ENCODE measurements at places on chromosomes 7 and 10.

GRCh38 chr10:6694447-6695140, 114.5 kb upstream of the PRKCQ start:
- no peak for DNase-seq

GRCh38 chr10:79022565-79023230, 46.1 kb upstream of the ZMIZ1 start:
- DNase-seq, result no peak

DNA sequence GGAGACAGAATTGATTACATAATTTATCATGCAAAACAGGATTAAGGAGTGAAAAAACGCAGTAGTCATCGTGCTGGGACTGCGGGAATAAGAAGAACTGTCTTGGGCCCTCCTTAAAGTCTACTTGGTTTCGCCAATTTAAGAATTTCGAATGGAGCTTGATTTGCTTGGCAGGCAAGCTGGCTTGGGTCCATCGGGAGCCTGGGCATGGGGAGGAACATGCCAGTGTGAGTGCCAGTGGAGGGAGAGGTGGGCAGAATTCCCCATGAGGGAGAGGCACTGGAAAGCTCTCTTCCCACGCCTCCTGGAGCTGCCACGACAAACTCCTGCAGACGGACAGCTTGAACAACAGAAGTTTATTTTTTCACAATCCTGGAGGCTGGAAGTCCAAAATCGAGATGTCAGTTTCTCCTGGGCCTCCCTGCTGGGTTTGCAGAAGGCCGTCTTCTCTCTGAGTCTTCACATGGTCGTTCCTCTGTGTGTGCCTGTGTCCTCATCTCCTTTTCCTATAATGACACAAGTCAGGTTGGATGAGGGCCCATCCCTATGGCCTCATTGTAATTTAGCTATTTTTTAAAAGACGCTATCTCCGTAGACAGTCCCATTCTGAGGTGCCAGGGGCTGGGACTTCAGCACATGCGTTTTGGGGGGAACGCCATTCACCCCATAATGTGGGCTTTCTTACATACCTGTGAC, 528.7 kb upstream of the DPP6 start:
- no peak for DNase-seq

- DNase-seq, result no peak
These were observed 411.8 kb downstream of the ETV1 start for GRCh38 chr7:13577566-13578145.

DNA sequence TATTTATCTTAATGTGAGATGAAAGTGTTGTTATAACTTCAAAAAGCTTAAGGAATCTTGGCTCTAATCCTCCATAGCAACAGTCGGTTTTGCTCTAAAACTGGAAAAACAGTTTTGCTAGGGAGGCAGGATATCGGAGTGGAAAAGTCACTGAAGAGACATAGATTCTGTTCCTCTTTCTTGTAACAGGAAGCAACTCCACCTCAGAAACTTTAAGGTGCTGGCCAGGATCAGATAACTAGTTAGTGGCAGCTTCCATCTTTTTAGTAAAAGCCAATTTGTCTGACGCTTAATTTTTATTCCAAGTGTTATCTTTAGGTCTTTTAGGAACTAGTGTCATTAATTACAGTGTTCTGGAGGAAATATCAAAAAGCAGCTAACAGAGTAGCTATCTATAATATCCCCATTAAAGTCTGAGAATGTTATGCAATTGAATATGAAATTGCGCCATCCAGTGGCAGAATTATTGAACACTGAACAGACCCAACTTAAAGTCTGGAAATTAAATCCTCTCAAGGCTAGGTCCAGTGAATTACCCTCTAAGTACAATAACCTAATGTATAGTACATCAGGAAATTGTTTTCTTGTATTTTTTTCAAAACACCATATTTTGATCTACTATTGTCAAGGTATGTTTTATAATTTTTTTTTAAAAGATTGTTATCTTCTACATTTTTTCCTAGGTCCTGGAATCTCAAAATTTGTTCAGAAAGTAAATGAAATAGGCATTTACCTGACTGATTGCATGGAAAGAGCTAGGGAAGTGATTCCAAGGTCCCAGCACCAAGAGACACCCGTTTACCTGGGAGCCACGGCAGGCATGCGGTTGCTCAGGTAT, 65.9 kb upstream of the CC2D2B start:
- DNase-seq, result peak; percentile 30

DNA sequence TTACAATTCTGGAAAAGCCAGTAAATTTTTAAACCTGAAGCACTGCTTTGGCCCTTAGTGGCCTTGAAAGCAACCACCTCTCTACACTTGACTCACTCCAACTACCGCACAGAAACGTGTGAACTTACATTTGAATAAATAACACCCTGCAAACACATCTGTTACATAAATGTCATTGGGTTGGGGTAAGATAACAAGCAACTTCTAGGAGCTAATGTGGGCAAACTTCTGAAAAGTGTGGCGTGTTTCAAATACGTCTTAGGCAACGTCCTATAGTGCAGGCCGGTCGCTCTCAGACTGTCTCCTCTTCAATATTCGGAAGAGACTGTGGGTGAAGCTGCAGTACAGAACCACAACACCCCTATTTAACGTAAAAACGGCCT, 474 bp downstream of the ORC5 start:
- no peak for DNase-seq

DNA sequence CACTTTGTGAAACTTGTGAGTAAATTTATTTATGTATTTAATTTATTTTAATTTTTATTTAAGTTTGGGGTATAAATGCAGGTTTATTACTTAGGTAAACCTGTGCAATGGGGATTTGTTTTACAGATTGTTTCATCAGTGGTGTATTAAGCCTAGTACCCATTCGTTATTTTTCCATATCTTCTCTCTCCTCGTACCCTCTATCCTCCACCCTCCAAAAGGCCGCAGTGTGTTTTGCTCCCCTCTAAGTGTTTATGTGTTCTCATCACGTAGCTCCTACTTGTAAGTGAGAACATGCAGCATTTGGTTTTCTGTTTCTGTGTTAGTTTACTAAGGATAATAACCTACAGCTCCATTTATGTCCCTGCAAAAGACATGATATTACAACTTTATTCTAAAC, 145.4 kb upstream of the SMIM30 start:
- DNase-seq, result no peak

DNA sequence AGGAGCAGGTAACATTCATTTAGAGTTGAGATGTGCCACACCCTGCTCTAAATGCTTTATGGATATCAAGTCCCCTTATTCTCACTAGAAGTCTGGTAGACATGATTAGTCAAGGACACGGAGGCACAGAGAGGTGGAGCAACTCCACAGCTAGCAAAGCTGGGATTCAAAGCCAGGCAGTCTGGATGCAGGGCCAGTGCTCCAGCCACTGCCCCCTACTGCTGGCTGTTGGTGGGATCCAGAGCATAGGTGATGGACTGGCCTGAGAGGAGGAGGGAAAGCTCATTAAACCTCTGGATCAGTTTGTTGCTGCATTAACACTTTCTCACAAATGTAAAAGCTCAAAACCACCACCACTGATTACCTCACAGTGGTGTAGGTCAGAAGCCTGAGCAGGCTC, 22.6 kb upstream of the KBTBD2 start:
- no peak for DNase-seq

GRCh38 chr10:42936580-42936979, 140.3 kb upstream of the RET start:
- DNase-seq, result no peak

GRCh38 chr7:12715372-12716133, 28.1 kb downstream of the ARL4A start:
- peak; percentile 98 for DNase-seq

DNA sequence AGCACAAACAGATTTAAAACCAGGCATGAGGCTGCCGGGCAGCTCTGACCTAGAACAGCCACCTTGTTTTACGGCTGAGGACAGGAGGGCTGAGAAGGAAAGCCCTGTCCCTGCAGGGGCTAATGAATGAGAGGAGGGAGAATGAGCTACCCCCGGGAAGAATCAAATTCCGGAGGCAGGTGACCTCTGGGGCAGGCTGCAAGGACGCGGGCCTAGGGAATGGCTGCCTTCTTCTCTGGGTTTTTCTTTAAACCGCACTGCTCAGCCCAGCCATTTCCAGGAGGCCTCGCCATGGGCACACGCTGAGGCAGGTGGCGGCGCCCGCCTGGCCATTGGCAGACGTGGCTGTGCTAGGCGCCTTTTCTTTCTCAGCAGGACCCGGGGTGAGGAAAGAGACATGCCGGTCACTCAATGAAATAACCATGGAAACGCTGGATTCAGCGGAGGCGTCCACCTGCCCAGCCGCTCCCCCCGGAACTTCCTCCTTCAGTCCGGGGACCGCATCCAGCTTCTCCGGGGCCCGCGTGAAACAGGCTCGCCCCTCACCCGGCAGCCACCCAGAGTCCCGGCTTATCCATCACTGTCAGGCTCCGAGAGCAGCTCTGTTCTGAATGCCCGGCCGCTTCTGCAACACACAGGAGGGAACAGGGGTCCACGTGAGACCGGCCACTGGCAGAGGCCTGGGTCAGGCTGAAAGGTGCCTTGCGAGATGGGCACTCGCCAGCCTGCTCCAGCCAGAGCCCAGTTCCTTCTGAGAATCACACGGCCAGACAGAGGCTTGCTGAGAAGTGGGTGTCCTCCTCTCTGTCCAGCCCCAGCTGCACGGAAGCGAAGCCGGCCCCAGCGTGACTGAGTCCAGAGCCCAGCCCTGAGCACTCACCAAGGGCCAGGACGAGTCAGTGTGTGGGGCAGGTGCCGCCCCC, 82.1 kb downstream of the PDGFA start:
- DNase-seq, result no peak

- DNase-seq, result no peak
These were observed 217.5 kb downstream of the MACC1 start for GRCh38 chr7:19999681-20000080.

GRCh38 chr10:80464557-80465450, 10.7 kb downstream of the TSPAN14 start:
- no peak for DNase-seq

GRCh38 chr7:99767662-99768061, 16.3 kb downstream of the CYP3A4 start:
- DNase-seq, result no peak

- peak; percentile 79 for DNase-seq
These were observed 29.1 kb downstream of the GALNT11 start for GRCh38 chr7:152054367-152055230.

- no peak for DNase-seq
These were observed 46.2 kb downstream of the AMZ1 start for GRCh38 chr7:2734084-2734686.

- no peak for DNase-seq
These were observed 32.1 kb downstream of the FAS start for GRCh38 chr10:89022734-89023133.

- no peak for DNase-seq
These were observed 16.2 kb downstream of the HNRNPF start for GRCh38 chr10:43392748-43393147.

- no peak for DNase-seq
These were observed 581.7 kb downstream of the SDK1 start for GRCh38 chr7:3882782-3883181.

- peak; percentile 57 for DNase-seq
These were observed 88.9 kb upstream of the ODAD2 start for GRCh38 chr10:28087661-28088351.

- DNase-seq, result no peak
These were observed 34.3 kb upstream of the PHF14 start for GRCh38 chr7:10939237-10939910.

- DNase-seq, result no peak
These were observed 851.5 kb upstream of the COBL start for GRCh38 chr7:52168085-52168484.
